Upper lobe of right lung (tissue), 1 donor: ENCODE measurements at places on chromosomes 7 and 10.

DNA sequence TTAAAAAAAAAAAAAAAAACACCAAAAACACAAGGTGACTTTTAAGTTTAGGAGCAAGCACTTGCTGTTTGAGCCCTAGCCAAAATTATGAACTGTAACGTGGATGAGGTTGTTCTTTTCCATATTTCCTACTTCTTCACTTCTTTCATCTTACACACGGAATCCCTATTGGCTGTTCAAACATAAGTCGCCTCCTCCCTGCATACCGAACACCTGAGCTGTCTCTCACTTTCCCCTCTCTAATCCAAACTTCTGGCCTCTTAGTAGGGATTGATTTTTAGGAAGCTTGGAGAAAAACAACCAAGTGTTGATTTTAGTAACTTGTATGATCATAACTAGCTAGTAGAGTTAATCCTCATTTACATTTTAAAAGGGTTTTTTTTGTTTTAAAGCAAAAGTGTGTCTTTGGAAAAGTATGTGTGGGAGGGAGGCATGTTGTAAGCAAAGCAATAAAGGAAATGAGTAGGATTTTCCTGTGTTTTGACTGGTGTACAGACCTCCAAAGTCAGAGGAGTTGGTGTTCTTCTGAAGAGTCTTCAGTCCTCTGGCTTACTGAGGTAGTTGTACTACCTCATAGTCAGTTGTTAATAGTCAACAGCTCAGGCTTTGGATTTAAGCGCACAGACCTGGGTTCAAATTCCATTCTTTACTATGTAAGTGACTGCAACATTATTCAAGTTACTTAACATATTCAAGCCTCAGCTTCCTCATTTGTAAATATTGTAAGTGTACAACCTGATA is 39.3 kb downstream of the RABGEF1 start:
- DNase-seq, result no peak

DNA sequence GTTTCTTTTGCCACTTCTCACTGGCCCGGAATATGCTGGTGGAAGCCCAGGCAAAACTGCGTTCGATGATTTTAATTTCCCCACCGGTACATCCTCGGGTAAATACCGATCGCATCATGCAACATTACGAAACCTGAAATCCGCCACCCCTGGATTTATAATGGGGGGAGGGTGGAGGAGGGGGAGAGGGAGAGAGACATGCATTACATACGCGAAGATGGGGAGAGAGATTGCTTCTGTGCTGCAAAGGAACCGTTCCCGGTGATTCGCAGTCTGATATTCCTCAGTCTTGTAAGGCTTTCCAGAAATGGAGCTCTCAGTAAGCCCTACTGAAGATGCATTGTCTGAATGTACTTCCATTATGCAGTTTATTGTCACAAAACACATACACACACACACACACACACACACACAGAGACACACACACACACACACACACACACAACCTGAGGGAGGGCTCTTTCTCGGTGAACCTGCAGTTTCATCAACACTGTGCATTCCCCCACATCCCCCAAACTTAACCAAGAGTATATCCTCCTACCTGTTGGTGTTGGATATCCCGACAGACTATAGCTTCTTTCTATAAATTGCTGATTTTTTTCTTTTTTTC is 741 bp downstream of the GPR85 start:
- DNase-seq, result no peak

GRCh38 chr10:47176903-47177868 is 122.8 kb upstream of the GDF10 start:
- peak; percentile 19 for DNase-seq

DNA sequence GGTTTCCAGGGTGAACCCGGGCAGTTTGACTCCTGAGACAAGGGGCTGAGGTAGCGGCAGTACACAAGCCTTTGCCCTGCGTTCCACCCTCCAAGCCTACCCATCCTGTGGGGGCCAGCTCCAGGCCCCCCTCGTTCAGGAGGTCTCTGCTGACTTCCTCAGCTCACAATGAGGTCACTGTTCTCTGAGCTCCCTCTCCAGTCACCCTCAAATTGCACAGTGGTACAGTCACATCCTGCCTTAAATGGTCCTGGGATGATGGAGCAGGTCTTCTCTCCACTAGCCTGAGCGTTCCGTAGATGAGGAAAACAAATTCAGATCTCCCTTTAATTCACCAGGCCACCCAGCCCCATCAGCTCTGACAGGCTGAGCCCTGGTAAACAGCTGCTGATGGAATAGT is 90.2 kb downstream of the SH3PXD2A start:
- DNase-seq, result no peak

- DNase-seq, result no peak
Measured at GRCh38 chr7:106978425-106979420, 65.8 kb upstream of the PRKAR2B start.

- no peak for DNase-seq
Measured at GRCh38 chr7:13181216-13181615, 493.8 kb downstream of the ARL4A start.
